ENCODE measurements at places on chromosomes 2 and 18. TPM values are rescaled to one million over a fixed set of nuclear protein-coding genes. Genes with fewer than 3 reads are reported as not detected.
A peak's percentile ranks its signal among the peaks of the same experiment; 100 is the strongest.

COL4A3 gene
- 0.67 TPM for total RNA-seq

SRSF7 gene
- total RNA-seq = 140 TPM

TP53I3 gene
- 34.1 TPM for total RNA-seq

- no peak for DNase-seq
Observed at GRCh38 chr2:23412556-23413155, 27.7 kb downstream of the KLHL29 start.

GRCh38 chr2:202090530-202090929 is 17.5 kb downstream of the KIAA2012 start:
- DNase-seq = no peak

GRCh38 chr18:37361335-37362157 is 204.1 kb downstream of the CELF4 start:
- DNase-seq = peak; percentile 69

- DNase-seq = no peak
Observed at GRCh38 chr2:227804975-227805374, 8.7 kb upstream of the CCL20 start.

Measured in H7 (cell line).